ENCODE measurements at places on chromosomes 2 and 18. TPM values are rescaled to one million over a fixed set of nuclear protein-coding genes. Genes with fewer than 3 reads are reported as not detected.

Gene RNF149
- 46.4 TPM for total RNA-seq

Gene CNGA3
- total RNA-seq: 0.18 TPM

Gene IFIH1
- total RNA-seq: 7.7 TPM

Gene SLC9A2
- under 0.01 TPM for total RNA-seq

Gene RHBDD1
- total RNA-seq: 45.0 TPM

Gene SH2D6
- total RNA-seq: not detected

Gene NFU1
- total RNA-seq: 171 TPM

Gene DSC2
- 0.82 TPM for total RNA-seq

Gene MAPRE2
- 44.7 TPM for total RNA-seq

Gene HAAO
- total RNA-seq: 0.90 TPM

Gene PFN4
- 1.7 TPM for total RNA-seq

Gene ST8SIA3
- total RNA-seq: 0.08 TPM

Gene CAB39
- total RNA-seq: 68.5 TPM

Gene GRHL1
- 1.3 TPM for total RNA-seq

GRCh38 chr2:39059366-39059952 lies 61.4 kb downstream of the SOS1 start:
- peak; percentile 76 for DNase-seq

DNA sequence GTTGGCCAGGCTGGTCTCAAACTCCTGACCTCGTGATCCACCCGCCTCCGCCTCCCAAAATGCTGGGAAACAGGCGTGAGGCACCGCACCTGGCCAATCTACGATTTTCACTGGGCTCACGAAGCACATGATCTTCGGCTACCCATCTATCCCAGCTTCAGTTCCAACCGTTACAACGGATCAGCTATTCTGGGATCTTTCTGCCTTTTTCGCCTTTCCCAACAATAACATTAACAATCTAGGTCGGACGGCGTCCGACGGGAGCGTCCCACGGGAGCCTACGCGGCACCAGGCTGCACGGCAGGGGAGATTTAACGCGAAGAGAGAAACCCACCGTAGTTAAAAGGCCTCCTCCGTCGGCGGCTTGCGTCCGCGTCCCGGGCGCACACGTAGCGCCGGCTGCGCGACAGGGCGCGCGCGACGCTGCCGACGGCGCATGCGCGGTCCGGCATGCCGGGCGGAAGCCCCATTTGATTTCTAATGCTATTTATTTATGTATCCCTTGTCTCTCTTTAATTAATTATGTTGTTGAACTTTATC lies at the start of gene MSL3B:
Gene MSL3B, minus strand, starts transcription at position 394 of the 540 bp plus-strand sequence.
- peak; percentile 52 for DNase-seq

DNA sequence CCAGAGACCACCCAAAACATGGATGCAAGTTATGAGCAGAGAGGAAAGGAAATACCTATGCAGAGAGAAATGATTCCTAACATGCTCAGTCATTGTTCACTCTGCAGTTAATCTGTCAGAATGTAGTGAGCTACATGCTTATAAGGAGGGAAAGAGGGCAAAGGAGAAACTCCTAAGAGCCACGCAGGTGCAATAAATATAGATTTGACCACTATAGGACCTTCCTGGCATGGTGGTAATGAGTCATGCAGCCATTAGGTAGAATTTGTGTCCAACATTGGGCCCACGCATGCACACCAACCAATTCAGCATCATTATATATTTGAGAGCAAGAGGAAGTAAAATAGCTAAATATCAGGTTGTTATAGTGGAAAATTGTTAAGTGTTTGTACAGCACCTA lies 699.9 kb downstream of the DSC3 start:
- no peak for DNase-seq

DNA sequence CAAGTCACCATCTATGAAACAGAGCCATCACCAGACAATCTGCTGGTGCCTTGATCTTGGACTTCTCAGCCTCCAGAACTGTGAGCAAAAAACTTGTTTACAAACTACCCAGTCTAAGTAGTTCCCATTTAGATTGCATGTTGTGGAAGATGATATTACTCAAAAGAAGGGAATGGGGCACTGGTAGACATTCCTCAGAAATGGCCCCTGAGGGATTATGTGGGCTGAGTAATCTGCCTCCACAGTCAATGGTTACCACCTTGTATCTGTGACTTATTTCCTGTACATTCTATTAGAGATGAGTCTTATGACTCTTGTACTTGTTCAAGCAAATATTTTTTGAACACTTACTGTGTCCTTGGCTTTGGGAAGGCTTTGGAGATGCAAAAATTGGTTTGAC lies 160.4 kb downstream of the NUP35 start:
- DNase-seq: peak; percentile 63

DNA sequence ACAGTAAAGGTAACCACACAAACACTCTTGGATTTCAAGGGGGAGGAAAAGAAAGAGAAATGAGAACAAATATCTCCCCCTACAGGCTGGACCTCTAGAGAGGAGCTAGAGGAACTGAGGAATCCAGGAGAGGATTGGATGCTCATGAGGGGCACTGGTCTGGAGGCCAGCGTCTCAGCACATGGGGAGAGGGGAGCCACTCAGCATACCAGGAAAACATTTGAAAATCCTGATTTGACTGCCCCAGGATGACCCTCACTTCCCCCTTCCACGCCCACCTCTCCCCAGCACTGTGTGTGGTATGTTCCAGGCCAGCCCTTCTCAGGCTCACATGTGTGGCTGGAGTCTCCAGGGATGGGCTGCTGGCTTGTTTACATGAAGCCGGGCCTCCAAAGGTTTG lies 396.8 kb upstream of the ID2 start:
- peak; percentile 30 for DNase-seq

- DNase-seq: no peak
Observed at GRCh38 chr2:236061497-236061896, 106.7 kb downstream of the GBX2 start.

GRCh38 chr2:101205521-101206479 lies 46.9 kb upstream of the CNOT11 start:
- peak; percentile 94 for DNase-seq

DNA sequence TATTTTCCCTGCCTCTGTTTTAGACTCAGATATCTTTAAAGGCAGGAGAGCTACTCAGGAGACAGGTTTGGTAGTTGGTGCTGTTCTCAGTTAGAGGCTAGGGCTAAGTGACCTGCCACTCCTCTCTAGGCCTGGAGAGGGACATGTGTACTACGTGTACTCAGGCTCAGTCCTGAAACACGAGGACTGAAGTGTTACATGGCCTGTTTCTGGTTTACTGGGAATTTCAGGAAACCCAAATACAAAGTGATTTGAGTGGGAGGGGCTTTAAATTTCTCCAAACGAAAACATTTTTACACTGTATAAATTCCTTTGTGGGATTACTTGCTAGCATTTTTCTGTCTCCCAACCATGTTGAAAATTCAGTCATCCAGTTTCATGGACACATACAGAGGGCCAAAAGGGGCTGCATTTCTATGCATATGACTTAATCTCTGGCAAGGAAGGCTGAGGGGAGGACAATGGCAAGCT lies 343.3 kb downstream of the CYP26B1 start:
- DNase-seq: peak; percentile 32

DNA sequence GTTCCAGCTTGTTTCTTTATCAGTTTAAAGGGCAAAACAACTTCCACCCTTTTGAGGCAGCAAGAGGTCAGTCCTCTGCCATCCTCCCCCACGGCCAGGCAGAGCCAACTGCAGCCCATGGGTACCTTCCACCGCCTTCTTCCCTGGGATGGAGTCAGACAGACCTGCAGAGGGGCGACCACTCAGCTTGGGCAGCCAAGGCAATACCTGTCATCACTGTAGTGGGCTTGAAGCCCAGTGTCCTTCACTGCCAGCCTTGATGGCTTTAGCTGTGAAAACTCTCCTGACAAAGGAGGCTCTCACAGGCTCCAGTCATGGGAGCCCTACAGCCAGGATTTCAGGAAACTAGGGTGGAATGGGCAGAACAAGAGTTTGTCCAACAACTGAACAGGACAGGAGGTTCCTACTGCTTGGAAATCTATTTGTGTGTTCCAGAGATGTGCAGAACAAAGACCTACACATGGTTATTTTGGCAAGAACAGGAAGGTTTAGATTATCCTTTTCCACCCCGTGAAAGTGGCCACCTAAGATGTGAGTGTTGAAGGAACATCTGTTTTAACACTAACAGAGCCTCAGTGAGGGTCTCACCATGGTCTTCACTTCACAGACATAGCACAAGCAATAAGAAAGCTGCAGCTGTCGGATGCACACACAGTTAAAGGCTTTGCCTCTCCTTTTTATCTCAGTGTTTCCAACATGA lies 93.9 kb upstream of the RMDN2 start:
- no peak for DNase-seq

GRCh38 chr2:65228263-65228750 lies 676 bp downstream of the ACTR2 start:
- DNase-seq: peak; percentile 60

DNA sequence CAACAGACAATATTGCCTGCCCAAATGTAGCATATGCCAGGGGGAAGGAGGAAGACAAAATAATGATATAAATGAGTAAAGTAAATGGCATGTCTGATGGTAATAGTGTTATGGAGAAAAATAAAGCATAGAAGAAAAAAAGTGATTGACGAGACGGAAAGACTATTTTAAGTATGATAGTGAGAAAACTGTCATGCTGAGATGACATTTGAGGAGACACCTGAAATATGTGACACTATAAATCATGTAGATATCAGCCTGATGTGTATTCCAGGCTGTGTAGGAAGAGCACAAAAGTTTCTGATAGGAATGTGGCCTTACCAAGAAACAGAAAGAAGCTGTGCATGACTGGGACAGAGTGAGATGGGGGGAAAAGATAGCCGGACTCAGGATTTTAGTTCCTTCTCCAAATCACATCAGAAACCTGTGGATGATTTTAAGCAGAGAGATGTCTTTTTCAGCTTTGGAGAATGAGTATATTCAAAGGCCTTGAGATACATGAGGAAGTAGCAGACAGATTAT lies 387.3 kb upstream of the SYT4 start:
- DNase-seq: peak; percentile 2

DNA sequence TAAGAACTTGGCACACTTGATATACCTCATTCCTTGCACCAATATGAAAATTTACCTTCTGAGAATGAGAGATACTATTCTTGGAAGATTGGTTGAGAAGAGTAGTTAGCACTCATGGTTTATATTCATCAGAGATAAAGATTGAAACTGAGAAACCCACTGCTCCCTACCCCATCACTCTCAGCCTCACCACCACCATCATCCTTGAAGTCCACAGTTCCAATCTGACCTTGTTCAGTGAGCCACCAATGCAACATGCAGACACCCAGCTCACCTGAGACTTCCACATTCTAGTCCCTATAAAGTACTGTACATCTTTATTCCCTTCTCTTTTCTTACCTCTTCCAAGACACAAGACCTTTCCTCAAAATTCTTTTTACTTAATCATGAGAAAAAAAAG lies 869.0 kb downstream of the TRIB2 start:
- DNase-seq: no peak

DNA sequence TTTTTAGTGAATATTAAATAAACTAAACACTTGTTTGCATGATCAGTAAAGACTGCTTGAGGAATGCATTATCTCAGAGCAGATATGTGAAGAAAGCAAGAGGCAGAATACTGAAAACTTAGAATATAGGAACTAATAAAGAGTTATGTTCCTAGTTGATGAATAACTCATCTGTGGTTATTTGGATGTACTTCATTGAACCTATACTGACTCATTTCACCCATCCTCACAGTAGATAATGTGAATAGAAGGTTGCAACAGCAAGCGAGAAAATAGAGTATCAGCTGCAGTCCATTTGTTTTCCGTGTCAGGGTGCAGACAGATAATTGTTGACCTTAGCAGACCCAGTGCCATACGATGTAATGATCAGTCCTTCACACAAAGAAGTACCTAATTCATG lies 945.7 kb upstream of the LRRTM1 start:
- DNase-seq: no peak

DNA sequence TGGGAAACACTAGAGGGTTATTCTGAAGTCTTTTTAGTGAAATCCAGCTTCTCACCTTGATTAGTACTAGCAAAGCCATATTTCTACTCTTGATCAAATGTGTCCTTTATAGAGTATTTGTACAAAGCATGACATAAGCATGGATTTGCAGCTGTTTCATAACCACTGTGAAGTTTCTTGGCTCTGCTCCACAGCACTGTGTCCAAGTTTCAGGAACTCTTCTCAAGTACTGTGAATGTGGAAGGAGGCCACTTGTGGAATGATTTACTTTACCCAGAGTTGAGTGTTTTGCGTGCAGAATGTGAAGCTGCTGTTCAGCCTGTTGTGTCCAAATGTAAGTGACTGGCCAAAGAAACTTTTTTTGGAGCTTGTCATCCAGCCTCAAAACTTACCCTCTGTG lies 16.2 kb upstream of the MAPRE2 start:
- DNase-seq: peak; percentile 98

- peak; percentile 53 for DNase-seq
Observed at GRCh38 chr18:45110577-45111501, 430.2 kb downstream of the SETBP1 start.

GRCh38 chr2:3208179-3208578 lies 169.4 kb downstream of the EIPR1 start:
- no peak for DNase-seq

DNA sequence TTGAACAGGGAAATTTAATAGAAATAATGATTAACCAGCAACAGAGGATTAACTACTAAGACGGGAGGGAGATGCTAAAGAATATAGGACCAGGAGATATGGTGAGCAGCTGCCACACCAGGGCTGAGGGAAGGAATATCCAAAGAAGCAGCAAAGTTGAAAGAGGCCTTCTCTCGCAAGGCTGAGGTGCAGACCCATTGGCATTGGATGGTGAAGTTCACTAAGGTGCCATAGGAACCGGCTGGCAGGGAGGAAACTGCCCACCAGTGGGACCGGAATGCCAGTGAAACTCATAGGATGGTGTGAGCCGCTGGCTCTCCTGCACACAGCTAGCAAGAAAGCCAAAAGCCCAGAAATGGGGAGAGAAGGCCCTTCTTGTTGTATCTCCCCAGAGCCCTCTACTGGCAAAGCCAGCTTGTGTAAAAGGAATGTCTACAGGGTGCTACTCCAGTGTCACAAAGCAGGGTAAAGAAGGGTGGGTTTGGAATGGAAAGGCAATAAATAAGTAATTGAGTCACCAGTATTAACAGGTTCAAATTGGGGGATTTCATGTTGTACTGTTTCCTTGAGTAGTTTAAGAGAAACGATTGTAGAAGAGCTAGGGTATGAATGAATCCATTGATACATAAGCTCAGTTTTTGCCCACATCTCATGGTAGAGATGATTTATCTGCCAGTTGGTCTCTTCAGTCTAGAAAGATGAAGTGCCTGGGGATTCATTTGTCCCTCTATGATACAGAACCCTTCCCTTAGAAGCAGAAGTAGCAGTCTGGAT lies 36.0 kb downstream of the FARP2 start:
- DNase-seq: peak; percentile 71

- DNase-seq: no peak
Observed at GRCh38 chr2:145314119-145314633, 794.3 kb upstream of the ZEB2 start.

GRCh38 chr2:190425221-190425866 lies 17.2 kb downstream of the MFSD6 start:
- no peak for DNase-seq

GRCh38 chr18:34956663-34957062 lies 84.5 kb upstream of the MAPRE2 start:
- no peak for DNase-seq

DNA sequence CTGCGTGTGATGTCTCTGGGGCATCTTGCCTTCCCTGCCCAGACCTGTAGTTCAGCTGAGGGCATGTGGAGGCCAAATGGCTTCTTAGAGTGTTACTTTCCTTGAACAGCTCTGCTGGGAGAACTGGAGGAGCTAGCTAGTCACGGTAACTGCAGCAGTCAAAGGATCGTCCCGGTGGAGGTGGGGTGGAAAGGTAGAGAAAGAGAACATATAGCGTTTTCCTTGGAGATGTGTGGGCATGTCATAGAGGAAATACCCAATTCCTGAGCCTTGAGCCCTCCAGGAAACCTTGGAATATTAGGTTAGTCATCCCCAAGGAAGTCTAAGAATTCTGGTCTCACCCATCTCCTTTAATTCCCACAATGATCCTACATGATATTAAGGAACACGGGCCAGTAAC lies 33.5 kb upstream of the IL37 start:
- DNase-seq: peak; percentile 47

Measured in fibroblast of the aortic adventitia (primary cell).